ENCODE measurements at places on chromosomes 7 and 10.

DNA sequence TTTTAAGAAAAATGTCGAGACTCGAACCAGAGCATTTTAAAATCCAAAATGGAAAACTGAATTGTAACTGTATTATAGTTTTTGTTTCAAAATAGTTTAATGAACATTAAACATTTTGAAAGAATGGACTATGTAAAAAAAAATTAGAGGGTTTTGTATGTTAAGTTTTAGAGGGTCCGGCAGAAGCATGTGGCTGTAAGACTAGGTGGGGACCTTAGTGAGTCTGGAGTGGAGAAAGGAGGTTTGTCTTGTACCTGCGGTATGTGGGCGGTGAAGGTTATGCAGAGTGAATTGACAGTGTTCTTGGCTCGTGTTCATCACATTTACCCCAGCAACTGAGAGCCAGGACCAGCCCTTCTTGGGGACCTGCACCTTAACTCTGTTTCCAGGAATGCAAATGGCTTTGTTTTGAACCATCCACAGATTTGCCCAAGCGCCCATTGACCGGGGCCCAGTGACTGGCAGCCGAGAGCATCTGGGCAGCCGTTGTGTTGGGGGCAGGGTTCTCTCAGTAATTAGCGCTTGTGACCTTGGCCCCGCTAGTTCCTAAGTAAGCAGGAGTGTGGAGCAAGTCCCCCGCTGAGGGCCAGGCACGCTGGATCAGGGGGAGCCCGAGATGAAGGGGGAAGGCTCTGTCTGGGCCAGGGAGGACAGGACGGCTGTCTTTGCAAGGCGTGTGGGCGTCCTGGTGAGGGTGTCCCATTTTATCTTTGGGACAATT lies 1.4 kb upstream of the KLF6 start:
- DNase-seq: no peak

- DNase-seq: no peak
Measured at GRCh38 chr10:28332726-28333125, 29.9 kb upstream of the MPP7 start.

GRCh38 chr7:74466196-74466813 lies 12.6 kb downstream of the GTF2IRD1 start:
- DNase-seq: no peak

DNA sequence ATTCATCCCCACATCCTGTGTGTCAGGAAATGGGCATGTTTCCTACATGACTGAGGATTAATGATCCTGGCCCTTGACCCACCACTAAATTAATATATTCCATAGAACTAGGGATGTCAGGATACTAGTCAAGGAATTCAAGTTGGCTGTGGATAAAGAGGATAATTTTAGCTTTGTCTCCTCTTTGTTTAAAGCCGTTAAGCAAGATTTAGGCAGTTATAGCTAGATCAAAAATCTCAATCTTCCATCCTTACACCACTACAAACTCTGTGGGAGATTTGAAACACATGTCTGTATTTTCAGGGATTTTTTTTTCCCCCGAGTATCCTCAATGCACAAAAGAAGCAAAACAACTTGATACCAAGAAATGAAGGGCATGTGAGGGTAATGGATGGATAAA lies 417.1 kb downstream of the MAGI2 start:
- no peak for DNase-seq

- DNase-seq: no peak
Measured at GRCh38 chr10:105797234-105797890, 1156.3 kb downstream of the SORCS3 start.

GRCh38 chr10:75708060-75708459 lies 276.6 kb downstream of the LRMDA start:
- no peak for DNase-seq

- no peak for DNase-seq
Measured at GRCh38 chr10:91335147-91335546, 75.0 kb upstream of the HECTD2 start.

GRCh38 chr10:113138937-113139585 lies 189.0 kb downstream of the TCF7L2 start:
- DNase-seq: no peak

- no peak for DNase-seq
Measured at GRCh38 chr10:124740369-124741280, 3.6 kb downstream of the FAM53B start.

DNA sequence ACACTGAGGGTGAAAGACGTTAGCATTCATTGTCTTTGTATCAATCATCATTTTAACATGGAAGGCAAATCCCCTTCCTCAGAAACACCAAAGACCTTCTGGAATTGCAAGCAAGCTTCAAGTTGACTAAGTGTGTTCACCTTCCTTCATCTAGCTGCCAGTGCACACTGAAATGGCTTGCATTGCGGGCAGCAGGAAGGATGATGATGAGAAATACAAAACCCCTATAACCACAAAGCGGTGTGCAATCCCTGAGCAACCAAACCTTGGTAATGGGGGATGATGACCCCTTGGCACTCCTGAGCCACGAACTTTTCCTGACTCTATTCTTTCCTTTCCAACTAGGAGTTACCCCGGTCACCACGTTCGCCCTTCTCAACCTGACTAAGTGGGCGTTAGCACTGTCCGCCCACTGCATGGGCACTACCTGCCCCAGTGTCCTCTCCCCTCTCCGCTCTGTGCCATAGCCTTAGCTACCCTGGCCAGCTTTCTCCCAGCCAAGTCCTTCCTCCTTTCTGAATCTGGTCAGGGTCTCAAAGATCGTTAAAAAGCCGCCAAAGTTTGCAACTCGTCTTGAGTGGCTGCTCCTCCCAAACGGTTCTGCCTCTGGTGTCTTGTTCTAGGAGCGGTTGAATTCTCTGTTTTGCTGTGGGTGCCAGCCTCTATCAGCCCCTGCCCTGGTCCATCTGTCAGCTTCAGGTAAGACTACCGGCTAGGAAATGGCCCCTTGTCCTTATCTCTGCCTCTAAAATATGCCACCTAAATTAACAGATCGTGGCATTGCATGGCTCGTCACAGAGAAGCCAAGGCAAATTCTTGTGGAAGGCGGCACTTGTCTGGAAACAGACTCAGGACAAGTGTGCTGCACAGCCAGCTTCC lies 586 bp upstream of the AOC1 start:
- no peak for DNase-seq

Measured in cerebellar nuclear complex (tissue), 1 donor.